ENCODE measurements at places on chromosomes 1 and 21.

DNA sequence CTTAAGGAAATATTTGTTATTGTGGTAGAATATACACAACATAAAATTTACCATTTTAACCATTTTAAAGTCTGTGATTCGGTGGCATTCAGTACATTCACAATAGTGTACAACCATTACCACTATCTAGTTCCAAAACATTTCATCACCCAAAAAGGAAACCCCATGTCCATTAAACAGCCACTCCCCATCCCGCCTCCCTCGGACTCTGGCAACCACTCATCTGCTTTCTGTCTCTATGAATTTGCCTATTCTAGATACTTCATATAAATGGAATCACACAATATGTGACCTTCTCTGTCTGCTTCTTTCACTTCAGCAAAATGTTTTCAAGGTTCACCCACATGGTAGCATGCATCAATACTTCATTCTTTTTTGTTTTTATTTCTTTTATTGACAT lies 51.3 kb downstream of the PTP4A2 start:
- DNase-seq = no peak

GRCh38 chr1:50978852-50979781 lies 9.1 kb downstream of the CDKN2C start:
- no peak for DNase-seq

GRCh38 chr1:109718495-109718894 lies 6.4 kb downstream of the GSTM5 start:
- no peak for DNase-seq

GRCh38 chr1:245856944-245857531 lies 650.0 kb downstream of the SMYD3 start:
- DNase-seq = no peak

DNA sequence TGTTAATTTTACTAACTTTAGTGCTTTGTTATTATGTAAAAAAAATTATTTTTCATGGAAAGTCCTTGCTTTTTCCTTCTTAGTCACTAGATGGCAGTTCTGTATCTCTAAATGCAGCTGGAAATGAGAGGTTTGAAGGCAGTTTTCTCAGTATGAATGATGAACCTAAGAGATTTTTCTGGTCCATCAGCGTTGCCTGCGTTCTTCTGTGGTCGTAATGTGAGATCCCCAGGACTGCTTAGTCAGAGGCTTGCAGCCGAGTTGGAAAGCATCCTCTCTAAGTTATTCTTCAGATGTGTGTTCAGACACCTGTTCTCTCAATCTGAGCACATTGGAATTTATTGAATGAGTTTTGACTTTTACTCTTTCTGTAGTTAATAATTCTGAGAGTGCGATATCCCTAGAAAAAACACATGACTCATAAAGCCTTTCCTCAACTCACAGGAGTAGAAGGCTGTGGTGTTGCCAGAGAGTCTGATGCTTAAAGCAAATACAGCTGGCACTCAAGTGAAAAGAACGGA lies 99.3 kb downstream of the FMN2 start:
- no peak for DNase-seq

GRCh38 chr1:213256438-213257087 lies 205.5 kb downstream of the RPS6KC1 start:
- no peak for DNase-seq

DNA sequence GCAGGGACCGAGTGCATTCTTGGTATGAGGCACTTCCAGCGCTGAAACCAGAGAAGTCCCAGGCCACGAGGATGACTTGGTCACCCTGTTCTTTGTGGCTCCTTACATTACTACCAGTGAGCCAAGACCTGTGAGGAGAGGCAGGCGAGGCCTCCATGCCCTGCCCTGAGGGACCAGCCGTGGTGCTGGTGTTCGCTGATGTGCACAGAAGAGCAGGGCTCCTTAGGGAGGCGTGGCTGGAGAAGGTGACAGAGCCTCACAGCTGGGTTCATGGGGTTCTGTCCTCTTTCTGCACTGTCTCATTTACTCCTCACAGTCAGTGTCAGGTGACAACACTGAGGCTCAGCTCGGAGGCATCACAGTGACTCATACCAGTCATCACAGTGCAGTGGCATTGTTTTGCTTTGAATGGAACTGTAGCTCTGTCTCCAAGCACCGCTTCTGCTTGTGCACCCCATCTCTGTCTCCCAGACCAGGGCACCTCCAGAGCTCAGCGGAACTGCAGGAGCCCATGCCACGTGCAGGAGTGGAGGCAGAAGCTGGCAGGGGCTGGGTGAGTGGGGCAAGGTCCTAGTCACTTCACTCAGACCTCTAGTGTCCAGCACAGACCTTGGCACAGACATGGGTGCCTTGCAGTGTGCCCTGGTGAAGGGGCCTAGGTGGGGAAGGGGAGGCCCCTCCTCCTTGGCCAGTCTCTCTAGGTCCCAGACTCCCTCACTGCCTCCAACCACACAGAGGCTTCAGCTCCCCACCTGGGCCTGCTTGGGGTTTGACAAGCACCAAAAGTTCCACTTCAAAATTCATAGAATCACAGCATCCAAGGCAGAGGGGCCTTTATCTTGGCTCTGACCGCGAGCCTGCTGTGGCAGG lies 310.9 kb downstream of the MATN1 start:
- no peak for DNase-seq

- no peak for DNase-seq
Observed at GRCh38 chr1:7390604-7391000, 380.5 kb upstream of the VAMP3 start.

GRCh38 chr1:198519639-198520501 lies 20.6 kb downstream of the ATP6V1G3 start:
- no peak for DNase-seq

GRCh38 chr1:55374801-55375616 lies 159.8 kb upstream of the USP24 start:
- no peak for DNase-seq

DNA sequence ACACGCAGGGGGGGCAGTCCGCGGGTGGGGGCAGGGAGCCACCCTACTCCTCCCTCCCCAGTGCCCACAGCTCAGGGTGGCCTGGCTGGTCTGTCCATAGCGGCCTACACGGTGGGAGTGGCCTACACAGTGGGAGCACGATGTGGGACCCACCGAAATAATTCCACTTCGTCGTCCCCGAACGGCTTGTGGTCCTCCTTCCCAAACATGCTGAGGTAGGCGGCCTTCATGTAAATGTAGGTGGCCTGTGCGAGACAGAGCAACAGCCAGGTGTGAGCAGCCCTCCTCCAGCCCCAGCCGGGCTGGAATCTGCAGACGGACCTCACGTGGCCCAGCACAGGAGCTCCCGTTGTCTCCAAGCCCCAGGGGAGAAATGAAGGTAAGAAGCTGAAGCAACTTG lies 34.4 kb downstream of the TTC39A start:
- no peak for DNase-seq

GRCh38 chr1:185534801-185535200 lies 199.4 kb upstream of the HMCN1 start:
- DNase-seq = no peak

- no peak for DNase-seq
Observed at GRCh38 chr1:32199717-32200072, 700 bp upstream of the CCDC28B start.

DNA sequence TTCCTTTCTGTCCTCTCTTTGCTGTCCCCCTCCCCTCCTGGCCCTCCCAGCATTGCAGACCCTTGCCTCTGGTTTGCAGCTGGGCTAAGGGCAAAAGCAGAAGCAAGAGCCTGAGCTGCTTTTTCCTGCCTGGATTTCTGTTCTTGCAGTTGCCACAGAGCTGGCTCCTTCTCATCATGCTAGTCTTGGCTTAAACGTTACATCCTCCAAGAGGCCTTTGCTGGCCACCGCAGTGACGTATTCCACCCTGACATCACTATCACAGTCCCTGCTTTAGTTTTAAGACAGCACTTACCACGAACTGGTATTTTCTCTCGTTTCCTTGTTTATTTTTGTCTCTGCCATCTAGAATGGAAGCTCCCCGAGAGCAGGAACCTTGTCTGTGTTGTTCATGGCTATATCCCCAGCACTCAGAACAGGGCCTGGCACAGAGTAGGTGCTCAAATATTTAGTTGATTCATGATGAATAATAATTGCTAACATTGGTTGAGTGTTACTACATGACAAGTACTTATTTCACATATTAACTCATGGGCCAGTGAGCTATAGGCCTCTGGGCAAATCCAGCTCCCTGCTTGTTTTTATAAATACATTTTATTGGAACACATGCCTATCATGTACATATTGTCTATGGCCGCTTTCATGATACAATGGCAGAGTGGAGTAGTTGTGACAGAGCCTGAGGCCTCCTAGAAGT lies 13.2 kb upstream of the CSF1 start:
- no peak for DNase-seq

DNA sequence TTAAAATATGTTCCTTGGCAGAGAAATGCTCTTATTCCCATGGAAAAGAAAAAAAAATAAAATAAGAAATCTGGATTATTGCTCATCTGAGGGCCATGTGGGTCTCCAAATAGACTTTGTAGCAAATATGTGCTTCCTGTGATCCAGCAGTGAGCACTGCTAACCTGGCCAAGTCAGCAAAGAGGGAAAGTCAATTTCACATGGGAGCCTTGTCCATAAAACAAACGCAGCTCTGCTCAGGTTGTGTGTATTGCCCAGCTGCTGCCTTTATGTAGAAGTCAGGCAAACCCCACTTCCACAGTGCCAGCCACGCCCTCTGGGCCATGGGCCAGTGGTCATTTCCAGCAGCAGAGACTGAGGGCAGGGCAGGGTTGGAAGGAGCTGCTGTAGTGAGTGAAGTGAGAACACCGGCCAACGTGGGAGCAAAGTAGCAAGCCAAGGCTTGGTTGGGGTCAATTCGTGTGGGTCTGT lies 174.3 kb downstream of the LYPLAL1 start:
- DNase-seq = no peak

GRCh38 chr1:39089931-39090521 lies 63.9 kb downstream of the NDUFS5 start:
- no peak for DNase-seq

GRCh38 chr1:97668945-97669344 lies 251.9 kb downstream of the DPYD start:
- no peak for DNase-seq

- DNase-seq = no peak
Observed at GRCh38 chr1:12580054-12580887, 37.7 kb downstream of the DHRS3 start.

GRCh38 chr1:219555031-219555692 lies 57.7 kb downstream of the ZC3H11B start:
- DNase-seq = no peak

- no peak for DNase-seq
Observed at GRCh38 chr1:218478336-218478735, 133.2 kb downstream of the TGFB2 start.

GRCh38 chr1:172900376-172900997 lies 150.3 kb downstream of the TNFSF18 start:
- no peak for DNase-seq

DNA sequence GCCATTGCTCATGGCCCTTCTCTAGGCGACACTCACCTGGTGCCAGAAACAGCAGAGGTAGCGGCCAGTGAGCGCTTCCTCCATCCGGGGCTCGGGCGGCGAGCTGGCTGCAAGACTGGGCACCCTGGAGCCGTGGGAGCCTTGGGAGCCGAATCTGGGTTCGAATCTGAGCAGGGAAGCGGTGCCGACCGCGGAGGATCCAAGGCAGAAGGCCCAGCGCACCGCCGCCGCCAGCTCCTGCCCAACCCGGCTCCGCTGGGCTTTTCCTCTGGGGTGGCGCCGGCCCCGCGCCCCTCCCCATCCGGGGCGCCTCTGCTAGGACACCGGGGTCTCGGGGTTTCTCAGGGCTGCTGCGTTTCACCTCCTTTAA lies 1.7 kb upstream of the PRDM16 start:
- DNase-seq = no peak

DNA sequence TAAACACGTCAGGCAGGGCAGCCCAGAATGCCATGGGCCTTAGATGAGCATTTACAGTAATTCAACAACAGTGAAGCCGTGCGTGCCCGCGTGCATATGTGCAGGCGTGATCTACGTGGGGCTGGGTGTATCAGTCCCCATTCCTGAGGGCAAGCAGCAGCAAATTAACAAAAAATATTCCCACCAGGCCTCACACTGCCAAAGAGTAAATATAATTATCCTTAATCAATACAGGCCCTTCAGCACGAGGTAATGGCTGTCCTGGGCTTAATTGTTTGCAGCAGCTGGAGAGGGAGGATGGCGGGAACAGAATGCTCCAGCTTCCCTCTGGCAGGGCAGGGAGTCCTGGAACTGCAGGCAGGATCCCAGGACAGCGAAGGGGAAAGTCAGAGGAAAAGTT lies 91.8 kb downstream of the DDX20 start:
- no peak for DNase-seq

- no peak for DNase-seq
Observed at GRCh38 chr1:2495546-2495945, 19.5 kb downstream of the PLCH2 start.

- no peak for DNase-seq
Observed at GRCh38 chr1:223515421-223515820, 122.2 kb downstream of the CCDC185 start.

DNA sequence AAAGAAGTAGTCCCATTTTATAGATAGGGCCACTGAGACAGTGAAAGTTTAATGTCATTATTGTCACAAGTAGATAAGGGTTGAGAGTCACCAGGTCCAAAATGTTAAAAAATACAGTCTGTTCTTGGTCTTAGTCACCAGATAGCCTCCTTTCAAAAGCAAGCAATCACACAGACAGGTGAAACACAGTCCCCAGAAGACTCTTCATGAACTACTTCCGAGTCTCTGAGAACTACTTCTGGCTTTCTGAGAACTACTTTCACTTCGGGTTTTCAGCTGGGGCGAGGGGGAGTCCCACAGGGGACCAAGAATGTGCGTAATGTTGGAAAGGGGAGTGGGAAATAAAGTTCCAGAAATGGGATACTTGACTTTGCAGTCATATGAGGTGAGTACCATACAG lies 143.2 kb downstream of the HHIPL2 start:
- no peak for DNase-seq

DNA sequence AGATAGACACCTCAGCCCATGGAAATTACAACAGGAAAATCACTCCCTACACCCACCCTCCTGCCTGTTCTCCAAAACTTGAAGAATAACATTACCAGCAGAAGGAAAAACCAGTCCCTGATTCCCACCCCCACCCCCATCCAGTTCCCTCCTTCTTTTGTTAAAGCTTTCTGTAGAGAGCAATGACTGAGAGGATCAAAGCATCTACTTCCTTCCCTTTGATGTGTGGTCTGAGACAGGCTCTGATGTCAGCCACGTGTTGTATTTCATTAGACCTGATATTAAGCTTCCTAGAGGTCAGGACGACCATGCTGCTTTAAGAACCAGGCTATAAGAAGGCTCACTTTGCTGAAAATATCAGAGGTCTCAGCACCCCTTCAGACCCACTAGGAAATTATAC lies 73.9 kb upstream of the HAO2 start:
- no peak for DNase-seq

DNA sequence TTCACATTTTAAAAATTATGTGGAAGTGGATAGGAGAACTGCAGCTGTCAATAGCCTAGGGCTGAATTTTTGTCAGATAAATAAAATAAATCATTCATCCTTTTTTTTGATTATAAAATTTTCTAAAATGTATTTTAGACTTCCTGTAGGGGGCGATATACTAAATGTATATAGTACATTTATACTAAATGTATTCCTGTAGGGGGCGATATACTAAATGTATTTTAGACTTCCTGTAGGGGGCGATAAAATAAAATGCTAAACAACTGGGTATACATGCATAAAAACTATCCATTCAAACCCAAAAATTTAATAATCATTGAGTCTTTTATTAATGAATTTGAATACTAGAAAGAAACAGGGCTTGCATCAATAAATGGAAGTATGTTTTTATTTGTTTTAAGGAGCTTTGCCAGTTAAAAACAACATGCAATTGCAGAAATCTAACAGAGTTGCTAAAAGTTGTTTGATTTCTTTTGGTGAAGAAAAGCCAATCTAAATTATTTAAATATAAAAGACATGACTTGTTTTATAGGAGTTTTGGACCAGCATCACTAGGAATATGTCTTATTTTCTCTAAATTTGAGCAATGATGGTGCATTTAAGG lies 31.4 kb downstream of the CLCA1 start:
- no peak for DNase-seq

- DNase-seq = no peak
Observed at GRCh38 chr1:225689882-225690459, 37.0 kb upstream of the ENAH start.
